Naive thymus-derived CD4-positive, alpha-beta T cell (primary cell): ENCODE measurements at places on chromosomes 11 and 22. TPM values are rescaled to one million over a fixed set of nuclear protein-coding genes. Genes with fewer than 3 reads are reported as not detected.

The EMSY gene
- total RNA-seq, result 46.9 TPM

DNA sequence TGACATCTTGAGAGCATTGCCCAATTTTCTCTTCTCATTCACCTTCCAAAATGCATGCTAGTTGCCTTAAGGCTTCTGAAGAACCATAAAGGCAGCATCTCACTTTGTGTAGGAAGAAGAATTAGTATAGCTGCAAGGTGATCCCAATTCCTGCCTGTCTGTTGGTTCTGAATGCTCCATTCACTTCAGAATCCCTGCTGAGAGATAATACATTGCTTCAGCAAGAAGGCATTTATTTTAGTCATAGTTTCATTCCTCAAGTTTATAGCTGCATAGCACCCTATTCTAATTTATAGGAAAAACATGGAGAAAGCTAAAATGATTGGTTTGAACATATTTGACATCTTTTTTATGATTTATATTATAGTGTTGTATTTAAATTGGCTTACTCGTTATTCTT, 181.3 kb downstream of the METTL15 start:
- DNase-seq, result no peak

DNA sequence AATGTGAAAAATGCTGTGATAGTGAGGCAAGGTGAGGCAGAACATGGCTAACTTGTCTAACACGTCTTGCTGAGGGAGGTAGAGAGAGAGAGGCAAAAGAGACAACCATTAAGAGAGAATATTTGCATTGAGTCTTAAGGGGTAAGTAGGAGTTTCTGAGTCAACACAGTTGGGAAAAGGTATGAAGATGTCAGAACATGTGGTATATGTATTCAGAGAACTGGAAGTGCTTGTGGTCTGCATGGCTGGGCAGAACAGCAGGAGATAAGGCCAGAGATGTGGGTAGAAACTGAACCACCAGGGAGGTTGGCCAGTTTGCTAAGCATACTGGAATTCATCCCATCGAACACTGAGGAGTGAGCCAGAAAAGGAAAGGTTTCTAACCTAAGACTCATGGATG, 25.0 kb upstream of the SLC5A1 start:
- no peak for DNase-seq

DNA sequence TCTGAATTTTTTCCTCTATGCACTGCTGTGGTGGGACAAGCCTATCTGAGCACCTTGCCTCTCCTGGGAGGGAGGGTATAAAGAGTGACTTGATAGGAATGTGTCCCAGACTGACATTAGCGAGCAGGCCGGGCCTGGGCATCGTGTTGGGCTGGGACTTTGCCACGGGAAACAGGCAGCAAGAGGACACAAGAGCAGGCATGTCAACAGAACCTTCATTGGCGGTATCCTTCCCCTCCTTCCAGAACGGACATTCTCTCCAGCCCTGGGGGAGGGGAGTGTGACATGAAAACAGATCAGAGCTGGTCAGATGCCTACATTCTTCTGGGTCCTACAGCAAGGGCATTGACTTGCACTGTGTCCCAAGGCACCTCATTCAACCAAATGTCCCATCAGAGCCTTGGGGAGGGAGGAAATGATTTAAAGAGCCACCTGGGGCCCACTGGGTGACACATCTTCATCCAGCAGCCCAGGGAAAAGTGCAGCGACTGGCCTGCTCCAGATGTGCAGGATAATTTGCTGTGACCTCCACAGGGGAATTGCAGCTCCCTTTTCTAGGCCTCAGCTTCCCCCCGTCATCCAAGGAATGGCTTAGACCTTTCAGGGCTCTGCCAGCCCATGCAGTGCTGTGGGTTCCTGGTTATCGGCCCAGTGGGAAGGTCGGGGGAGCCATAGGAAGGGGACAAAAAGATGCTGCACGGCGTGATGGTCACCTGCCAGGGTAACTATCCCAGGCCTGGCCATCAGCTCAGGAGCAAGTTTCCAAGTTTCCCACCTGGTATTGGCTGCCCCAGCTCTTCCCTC, 21.8 kb upstream of the UVRAG start:
- DNase-seq, result no peak
